Stimulated activated CD8-positive, alpha-beta memory T cell treated with anti-CD3 and anti-CD28 coated beads, Interleukin-7, amount 100 ng/mL, for 1 hour (primary cell): ENCODE measurements at places on chromosomes 4 and X.

- DNase-seq = no peak
These were observed 150.8 kb upstream of the CXCL13 start for GRCh38 chr4:77454858-77455257.

GRCh38 chr4:121227341-121227792 is 63.2 kb upstream of the TNIP3 start:
- no peak for DNase-seq

GRCh38 chr4:111959222-111959621 is 186.0 kb upstream of the FAM241A start:
- no peak for DNase-seq

DNA sequence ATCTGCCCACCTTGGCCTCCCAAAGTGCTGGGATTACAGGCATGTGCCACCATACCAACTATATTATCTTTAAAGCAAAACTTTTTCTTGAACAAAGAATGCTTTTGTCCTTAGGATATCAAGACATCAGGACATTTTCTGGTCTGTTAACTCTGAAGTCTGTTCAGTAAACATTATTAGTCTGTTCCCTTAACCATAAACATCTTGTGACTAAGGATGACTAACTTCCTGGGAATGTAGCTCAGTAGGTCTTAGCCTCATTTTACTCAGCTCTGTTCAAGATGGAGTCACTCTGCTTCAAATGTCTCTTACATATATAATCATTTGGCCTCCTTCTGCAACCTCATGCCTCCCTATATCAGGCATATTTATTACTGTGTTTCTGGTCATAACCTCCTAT is 122.9 kb downstream of the UBE2NL start:
- DNase-seq = no peak

DNA sequence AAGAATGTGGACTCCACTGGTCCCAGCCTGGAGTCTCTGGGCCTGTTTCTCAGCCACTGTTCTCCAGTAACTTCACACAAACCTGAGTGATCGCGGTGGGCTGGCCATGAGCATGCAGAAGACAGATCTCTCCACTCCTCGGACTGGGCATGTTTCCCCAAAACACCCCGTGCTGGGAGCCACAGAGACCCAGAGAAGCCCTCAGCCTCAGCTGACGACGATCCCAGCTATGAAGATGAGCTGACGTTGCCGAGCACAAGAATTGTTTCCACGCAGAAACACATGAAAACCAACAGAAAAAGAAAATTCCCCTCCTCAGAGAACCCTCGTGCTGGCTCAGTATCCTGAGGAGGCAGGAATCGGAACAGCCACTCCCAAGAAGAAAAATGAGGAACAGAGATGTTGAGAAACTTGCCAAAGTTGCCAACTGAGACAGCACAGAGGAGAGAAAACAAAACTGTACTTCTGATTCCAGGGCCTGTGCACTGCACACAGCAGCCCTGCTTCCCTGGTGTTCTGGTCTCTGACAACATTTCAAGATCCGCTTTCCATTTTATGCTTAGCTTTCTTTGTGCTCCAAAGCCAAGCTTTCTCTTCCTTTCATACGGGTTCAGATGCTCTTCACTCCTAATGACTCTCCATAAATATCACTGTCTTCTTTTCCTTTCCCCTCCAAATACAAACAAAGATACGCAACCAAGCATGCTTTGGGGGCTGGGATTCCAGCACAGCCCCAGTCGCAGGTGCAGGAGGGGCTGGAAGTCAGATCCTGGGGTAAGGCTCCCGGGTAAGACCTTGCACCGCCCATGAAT is 81.4 kb downstream of the IRF2 start:
- DNase-seq = no peak

DNA sequence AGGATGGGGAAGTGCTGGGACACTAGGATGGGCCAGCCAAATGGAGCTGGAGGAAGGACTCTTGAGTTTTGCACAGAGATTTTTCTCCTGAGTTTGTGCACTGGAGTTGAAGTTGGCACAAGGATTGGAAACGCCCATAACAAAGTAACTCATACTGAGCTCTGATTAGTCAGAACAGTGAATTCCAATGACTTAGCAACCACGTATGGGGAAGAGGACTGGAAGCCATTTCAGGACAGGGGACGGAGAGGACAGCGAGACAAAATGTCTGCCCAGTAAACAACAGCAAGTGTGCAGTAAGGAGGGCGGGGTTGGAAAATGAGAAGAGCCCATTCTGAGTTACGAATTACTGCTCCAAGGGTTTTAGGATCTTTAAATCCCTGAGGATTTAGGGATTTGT is 5.9 kb downstream of the RIPPLY1 start:
- DNase-seq = no peak

- no peak for DNase-seq
These were observed 1.8 kb upstream of the KLHL4 start for GRCh38 chrX:87515836-87516235.

GRCh38 chr4:89307446-89308160 is at the start of gene GPRIN3:
Gene GPRIN3 (minus strand): TSS chr4:89307800. CDS start chr4:89250110, 57,690 bp downstream.
- no peak for DNase-seq

GRCh38 chr4:7160439-7160838 is 31.9 kb upstream of the SORCS2 start:
- DNase-seq = no peak

DNA sequence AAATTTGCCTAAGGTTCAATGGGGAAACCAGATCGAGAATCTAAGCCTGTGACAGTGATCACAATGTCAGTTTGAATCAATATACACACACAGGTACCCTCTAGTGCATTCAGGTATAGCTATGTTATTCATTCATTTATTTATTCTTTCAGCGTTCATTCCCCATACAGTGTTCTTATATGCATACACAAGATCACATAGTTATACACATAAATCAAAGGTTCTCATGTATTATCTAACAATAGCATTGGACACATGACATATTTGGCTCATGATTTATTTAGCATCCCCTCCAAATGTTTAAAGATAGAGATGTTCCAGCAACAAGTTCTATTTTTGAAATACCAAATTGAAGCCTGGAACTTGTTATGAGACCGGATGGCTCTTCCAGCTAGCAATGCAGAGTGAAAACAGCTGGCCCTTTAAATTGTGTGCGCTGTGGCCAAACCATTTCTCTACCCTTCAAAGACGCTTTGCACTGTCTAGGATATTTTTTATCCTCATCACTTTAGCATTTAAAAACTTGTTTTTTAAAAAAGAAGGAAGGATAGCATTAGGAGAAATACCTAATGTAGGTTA is 131.0 kb downstream of the ATXN3L start:
- DNase-seq = no peak

DNA sequence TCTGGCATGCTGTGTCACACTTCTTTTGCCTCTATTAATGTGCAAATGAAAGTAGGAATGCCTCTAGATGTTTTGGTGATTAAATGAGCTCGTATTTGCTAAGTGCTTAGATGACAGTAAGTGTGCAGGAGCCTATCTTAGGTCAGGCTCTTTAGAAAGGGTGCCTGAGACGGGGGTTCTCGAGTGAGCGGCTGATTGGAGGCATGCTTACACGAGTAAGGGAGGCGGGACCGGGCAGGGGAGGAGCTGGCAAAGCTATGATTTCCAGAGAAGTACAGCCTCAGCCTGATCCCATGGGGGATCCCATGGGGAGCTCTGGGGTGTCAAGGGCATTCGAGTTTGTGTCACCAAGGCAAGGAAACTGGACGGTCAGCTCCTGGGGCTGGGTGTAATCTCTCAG is 44.8 kb downstream of the CLDN34 start:
- no peak for DNase-seq

DNA sequence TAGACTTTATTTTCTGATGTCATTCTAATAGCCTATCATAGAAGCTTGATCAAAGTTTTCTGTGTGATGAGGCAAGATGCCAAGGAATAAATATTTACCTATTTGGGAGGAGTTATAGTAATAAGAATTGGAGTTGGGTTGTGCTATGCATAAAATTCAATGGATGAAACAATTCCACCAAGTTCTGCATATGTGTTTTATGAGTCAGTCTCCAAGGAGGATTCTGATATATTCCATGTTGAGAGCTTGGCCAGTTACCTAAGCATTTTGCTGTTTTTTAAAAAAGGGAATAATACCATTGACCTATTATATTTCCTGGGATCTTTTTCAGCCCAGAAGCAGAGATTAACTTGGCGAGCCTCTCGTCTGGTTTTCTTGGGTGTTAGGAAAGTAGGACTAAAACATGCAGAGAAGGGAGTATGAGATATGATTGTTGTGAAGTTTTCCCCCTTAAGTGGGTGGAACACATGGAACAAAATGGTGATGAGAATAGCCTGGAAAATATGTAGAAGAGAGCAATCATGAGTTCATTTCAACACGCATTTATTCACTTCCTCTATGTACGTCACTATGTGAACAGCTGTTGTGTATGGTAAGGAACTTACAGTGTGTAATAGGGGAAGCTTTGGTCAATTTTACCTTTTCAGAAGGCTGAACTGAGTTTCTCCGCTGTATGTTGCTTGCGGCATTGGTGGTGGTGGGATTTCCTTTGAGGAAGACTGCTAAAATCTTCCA is 39.2 kb downstream of the POLA1 start:
- no peak for DNase-seq
